ENCODE measurements at places on chromosomes 11 and 22.

DNA sequence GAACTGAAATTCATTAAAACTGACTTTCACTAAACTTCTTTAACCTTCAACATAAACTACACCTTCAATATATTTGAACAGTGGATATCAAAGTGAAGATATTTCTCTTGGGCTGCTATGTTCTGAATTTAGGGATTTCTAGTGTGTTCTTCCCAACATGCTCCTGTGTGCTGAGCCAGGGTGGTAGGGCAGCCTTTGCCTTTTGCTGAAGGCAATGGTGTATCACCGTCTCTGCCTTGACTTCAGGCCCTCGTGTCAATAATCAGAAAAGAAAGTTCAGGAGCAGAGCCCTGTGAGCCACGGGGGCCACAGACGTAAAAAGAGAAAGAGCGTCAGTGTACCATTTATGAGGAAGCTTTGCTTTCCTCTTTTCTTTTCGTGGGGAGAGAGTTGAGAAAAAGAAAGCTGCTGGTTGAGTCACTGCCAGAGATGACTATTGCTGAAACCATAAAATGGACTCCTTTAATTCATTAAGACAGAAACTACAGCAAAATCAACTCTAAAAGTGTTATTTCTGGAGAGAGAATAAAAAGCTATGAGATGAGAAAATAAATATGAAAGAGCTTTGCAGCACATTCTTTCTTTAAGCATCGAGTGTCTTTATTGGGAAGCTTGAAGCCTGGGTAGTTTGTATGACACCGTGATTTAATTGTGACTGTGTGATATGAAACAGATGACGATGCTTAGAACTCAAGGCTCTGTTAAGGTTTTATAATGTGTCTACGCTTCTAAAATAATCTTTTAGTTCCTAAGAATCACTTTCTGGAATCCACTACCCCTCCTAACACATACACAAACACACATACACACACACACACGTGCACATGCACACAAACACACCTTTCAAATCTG is 271.8 kb upstream of the MTNR1B start:
- DNase-seq, result no peak

- no peak for DNase-seq
These were observed 10.3 kb downstream of the MAPK8IP1 start for GRCh38 chr11:45895553-45896259.

DNA sequence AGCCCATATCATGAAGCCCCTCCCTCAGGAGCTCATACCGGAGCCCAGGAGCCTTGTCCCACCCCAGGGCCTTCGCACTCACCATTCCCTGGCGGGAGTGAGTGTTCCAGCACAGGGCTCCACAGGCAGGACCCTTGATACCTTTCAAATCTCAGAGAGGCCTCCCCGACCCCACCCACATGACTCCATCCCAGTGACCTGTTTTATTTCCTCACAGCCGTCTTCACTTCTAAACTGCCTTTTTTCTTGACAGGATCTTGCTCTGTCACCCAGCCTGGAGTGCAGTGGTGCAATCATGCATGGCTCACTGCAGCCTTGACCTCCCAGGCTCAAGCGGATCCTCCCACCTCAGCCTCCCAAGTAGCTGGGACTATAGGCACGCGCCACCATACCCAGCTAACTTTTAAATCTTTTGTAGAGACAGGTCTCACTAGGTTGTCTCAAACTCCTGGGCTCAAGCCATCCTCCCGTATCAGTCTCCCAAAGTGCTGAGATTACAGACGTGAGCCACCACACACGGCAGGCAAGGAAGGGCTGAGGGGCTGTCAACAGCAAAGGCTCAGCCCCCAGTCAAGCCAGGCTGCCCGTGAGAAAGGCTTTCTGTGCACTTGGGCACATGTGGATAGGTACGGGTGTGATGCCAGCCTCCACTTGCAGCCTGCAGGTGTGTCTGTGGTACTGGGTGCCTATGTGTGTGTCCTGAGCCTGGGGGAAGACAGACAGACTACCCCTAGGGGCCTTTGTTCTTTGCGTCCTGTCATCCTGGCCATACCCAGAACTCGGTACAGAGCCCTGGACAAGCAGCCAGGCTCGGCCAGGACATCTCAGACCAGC is 9.3 kb downstream of the RPL3 start:
- DNase-seq, result no peak

- DNase-seq, result peak; percentile 2
These were observed 797 bp downstream of the LGR4 start for GRCh38 chr11:27471589-27472397.

DNA sequence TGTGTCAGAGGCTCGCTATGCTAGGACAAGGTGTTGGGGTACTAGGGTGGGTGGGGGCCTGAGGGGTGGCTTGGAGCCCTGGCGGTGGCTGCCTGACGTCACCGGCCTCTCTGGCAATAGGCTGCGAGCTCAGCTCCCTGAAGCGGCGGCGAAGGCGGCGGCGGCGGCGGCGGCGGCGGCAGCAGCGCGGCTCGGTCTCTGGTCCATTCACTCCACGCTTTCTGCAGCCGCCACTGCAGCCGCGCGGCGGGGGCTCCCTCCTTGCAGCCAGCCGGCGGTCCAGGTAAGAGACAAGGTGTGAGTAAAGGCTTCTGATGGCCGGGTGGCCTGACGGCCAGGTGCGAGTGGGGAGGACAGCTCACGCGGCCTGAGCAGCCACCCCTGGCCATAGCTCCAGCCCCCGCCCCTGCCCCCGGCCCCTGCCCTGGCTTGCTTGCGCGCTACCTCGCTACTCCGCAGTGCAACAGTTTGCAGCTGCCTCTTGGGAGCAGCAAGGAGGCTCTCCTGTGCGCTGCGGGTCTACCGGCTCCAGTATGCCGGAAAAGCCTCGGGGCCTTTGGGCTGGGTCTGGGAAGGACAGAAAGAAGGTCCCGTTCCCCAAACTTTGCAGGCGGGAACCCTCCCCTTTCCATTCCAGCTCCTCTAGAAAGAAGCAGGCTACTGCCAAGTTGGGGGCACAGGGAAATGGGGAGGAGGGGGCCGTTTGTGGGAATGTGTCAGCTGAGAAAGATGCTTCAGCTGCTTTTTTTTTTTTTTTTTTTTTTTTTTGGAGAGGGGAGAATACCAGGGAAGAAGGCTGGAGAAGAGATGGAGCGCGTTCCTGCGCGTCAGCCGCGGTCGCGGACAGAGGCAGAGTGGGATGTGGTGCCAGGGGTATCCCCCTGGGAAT is at the start of gene C11orf87:
TSS of gene C11orf87 (plus strand) at position 210 of the 889 bp plus-strand sequence. CDS start 1,444 bp downstream, outside the sequence.
- DNase-seq, result no peak

DNA sequence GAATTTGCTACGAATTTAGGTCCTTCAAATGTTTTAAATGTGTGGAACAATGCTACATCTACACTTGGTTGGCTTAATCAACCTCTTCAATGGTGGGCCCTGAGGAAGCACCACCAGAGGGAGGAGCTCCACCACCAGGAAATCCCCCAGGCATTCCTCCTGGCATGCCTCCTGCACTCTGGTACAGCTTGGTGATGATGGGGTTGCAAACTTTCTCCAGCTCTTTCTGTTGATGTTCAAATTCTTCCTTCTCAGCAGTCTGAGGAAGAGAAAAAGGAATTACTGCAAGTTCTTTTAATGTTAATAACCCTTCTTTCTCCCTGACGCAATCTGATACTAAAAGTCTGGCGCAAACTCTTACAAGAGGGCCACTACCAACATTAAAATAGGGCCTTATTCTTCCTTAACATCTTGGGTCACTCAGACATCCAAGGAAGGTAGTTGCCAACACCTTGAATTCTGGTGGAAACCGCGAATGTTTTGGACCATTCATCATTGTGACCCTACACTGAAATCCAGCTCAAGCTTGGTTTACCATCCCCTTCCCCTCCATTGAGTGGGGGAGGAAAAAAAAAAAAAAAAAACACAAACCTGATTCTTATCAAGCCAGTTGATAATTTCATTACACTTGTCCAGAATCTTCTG is 4.2 kb downstream of the HSPA8 start:
- no peak for DNase-seq

DNA sequence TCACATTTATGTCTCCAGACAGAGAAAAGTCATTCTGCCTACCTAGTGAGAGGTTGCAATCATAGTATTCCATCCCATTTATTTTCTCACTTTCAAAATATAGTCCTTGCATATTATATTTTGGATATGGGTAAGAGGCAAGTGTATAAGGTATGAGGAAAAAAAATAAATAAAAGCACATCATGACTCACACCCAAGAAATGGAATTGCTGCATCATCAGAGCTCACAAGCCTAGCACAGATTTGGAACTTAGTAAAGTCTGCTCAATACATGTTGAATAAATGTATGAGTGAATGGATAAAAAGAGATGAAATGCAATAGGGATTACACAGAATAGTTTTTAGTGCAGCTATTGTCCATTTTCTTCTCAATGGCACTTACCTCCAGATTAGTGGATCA is 2.5 kb upstream of the OR51G1 start:
- no peak for DNase-seq

DNA sequence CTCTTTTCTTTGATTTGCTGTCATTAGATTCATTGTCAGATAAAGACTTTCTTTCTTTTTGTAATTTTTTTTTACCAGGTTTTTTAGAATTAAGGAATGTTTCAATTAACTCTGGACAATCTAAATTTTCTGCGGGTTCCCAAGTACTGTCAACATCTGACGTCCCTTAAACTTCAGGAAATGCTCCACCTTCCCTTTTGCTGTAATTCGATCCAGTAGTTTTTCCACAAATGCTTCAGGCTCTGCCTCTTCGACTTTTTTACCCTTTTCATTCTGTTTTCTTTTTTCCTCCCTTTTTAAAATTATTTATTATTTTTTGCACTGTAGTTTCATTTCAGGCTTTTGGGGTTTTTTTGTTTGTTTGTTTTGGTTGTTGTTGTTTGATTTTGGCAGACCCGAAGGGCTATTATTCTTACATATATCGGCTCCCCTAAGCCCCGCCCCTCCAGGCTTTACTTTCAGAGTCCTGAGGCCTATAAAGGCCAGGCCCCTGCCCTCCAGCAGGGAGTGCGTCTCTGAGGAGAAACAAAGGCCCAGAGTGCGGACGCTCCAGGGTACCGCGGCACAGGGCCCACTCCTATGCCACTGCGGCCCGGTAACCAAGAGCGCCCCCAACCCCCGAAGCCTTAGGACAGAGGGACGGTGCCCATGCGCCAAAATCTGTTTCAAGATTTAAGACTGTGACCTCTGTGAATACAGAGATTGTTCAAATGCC is 116.4 kb downstream of the TYR start:
- no peak for DNase-seq

- no peak for DNase-seq
These were observed 109.3 kb downstream of the MN1 start for GRCh38 chr22:27692243-27692642.

DNA sequence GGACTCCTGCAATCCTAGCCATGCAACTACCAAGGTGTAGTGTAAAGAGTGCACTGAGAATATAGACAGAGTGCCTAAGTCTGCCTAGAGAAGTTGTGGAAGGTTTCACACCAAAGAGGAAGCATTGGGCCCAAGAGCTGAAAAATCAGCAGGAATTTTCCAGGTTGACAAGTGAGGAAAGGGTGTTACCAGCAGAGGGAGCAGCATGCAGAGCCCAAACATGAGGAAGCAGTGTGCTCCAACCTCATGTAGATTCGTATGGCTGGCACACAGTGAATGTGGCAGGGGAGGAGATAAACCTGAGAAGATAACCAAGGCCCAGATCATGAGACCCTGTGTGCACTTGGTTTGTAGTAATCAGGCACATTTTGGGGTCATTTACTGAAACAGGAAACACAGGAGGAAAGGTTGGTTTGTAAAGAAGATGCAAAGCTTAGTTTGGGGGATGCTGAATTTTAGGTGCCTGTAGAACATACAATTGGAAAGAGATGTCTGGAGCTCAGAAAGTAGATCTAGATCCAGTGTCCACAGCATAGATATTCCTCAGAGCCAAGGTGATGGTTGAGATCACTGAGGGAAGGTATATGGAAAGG is 1.7 kb downstream of the HPX start:
- peak; percentile 32 for DNase-seq

DNA sequence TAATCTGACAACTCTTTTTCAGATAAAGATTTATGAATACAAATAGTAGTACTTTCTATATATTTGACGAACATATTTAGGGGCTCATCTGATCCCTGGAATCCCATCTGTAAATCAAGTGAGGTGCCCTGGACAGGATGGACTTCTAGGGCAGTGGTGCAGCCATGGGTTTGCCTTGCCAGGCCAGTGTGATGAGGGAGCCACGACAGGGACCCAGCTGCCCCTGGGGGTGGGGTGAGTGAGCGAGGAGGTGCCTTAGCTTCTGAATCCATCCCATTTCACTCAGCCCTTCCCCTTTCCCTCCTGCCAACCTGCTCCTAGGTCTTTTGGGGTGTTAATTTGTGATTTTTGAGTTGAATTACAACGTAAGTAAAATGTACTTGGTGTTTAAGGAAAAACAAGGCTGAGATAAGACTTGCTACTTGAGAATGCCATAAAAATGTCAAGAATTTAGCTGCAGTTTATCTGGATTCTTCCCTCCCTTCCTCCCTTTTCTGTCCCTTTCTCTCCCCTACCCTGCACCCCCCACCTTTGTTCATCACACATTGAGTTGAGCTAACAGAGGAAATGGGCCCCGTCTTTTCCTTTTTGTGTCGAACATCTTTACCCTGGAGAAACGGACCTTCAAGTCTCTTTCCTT is 60.8 kb downstream of the PPFIBP2 start:
- no peak for DNase-seq

- DNase-seq, result no peak
These were observed 165.6 kb downstream of the DBX1 start for GRCh38 chr11:19994672-19995071.

GRCh38 chr11:13923182-13923581 is 39.3 kb upstream of the SPON1 start:
- DNase-seq, result no peak

DNA sequence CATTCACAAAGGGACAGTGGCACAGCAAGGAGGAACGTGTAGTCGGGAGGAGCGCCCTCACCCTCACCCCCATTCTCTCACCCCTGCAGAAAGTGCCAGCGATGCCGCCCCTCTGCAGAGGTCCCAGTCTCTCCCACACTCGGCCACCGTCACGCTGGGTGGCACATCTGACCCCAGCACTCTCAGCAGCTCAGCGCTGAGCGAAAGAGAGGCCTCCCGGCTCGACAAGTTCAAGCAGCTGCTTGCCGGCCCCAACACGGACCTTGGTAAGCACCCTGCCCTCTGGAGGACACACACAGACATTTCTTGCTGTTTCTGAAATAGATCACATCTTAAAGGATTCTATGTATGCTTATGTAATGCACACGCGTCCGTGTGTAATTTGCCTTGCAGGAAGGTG is 34.9 kb downstream of the TBC1D22A start:
- no peak for DNase-seq

DNA sequence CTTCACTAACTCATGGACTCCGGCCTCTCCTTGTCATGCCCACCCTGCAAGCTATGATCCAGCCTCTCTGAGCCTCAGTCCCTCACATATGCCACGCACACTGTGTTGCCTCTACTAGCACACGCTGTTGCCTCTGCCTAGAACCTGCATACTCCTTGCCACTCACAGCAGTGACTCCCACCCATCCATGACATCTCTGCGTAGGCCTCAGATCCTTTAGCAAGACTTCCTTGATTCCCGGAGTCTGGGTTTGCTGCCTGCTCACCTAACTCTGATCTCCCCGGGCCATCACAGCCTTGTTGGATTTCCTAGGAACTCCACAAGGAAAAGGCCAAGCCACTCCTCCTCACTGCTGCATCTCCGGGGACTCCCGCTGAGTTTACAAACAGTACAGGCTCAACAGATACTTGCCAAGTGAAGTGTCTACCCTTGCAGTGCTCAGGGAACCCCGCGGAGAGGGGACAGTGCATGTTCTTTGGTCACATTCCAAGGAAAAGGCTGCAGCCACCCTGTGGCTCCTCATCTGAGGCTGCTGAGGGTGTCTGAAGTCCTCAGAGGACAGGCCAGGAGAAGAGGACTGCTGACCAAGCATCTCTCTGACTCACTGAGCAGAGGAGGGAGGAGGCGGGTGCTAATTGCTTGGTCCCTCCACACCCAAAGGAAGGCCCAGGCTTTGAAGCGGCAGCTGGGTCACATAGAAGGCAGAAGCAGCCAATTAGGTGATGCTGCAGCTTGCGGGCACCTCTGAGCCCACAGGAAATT is 42.4 kb upstream of the NAV2 start:
- DNase-seq, result no peak

Data from stimulated activated CD4-positive, alpha-beta T cell treated with anti-CD3 and anti-CD28 coated beads, Interleukin-4, amount 100 ng/mL, for 48 hours (primary cell).